ENCODE measurements at places on chromosomes 4 and X. TPM values are rescaled to one million over a fixed set of nuclear protein-coding genes. Genes with fewer than 3 reads are reported as not detected.

DNA sequence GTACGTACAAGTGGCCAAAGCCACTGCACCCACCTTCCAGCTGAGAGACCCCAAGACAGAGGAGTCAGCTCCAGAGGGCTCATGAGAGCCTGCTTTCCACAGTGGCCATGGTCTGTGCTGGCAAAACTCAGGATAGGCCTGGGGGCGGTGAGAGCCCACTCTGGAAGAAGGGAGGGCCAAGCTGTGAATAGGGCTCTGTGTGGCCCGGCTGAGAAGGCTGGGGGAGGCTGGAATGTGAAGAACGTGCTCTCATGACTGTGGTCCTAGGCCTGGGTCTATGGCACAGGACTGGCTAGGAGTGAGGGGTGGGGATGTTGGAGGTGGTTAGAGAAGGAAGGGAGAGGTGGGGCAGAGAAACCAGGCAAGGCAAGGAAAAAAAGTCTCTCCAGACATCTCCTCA lies 13.3 kb downstream of the STARD8 start:
- no peak for DNase-seq

- no peak for DNase-seq
These were observed 107.7 kb downstream of the APOOL start for GRCh38 chrX:85111347-85111746.

- DNase-seq, result no peak
These were observed 155.8 kb downstream of the RPA4 start for GRCh38 chrX:97039363-97040029.

DNA sequence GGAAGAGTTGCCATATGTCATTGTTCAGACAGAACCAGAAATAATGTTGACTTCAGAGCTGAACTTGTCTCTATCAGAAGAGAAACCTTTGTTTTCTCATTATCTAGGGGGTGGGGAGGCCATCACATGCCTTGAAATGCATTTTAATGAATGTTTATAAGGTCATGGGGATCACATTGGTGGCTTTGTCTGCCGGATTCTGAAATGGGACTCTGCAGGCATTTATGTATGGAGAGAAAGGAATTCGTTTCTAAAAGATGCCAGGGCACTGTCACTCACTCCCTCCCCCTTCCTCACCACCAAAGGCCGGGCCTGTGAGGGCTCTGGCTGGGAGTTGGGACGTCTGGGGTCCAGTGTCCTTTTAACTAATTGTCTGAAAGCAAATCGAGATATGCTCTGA lies 102.2 kb downstream of the MAMLD1 start:
- no peak for DNase-seq

GRCh38 chr4:89258506-89258905 lies 49.1 kb downstream of the GPRIN3 start:
- DNase-seq, result no peak

DNA sequence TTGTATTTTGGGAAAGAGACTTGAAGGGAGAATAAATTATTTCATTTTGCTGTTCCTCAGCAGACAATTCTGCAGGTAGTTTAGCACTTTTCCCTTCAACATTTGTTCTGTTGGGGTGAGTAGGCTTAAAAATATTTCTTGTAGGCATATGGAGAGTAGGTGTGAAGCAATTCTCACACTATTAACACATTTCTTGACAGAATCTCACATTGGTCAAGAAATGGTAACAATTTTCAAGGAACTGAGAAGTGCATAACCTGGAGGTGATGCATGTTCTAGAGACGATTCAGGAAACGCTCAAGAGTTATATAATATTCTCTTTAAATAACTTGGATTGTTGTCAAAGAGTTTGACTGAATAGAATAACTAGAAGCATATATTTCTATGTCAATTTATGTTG lies 658.2 kb downstream of the STIM2 start:
- DNase-seq, result no peak

DNA sequence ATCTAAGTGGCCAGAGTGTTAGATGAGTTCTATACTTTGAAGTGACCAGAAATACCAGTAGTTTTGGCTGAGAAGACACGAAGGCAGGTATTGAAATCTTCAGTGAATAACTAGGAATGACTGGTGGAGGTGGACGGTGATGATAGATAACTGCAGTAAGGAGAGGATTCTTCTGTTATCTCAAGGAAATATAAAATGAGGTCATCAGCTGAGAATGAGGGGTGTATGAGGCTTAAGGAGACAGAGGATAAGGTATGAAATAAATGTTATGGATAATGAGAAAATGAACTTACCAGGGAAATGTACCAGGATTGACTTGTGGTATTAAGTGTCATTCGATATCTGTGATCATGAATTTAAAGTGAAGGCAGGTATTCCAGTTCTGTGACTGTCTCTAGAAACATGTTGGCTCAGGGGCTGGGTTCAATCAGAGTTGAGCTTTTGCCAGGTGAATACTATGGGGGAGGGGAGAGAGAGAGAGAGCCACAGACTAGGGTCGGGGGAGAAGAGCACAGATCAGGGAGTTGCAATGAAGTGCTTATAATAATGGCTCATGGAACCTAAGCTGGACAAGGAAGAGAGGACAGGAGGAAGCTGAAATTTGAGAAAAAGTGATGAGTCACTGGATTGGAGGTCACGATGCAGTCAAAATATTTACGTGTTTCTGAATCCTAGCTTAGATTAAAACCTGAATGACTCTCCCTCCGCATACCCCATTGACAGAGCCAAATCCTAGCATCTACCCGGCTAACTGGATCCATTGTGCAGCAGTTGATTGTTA lies 37.5 kb upstream of the BRS3 start:
- DNase-seq, result no peak

DNA sequence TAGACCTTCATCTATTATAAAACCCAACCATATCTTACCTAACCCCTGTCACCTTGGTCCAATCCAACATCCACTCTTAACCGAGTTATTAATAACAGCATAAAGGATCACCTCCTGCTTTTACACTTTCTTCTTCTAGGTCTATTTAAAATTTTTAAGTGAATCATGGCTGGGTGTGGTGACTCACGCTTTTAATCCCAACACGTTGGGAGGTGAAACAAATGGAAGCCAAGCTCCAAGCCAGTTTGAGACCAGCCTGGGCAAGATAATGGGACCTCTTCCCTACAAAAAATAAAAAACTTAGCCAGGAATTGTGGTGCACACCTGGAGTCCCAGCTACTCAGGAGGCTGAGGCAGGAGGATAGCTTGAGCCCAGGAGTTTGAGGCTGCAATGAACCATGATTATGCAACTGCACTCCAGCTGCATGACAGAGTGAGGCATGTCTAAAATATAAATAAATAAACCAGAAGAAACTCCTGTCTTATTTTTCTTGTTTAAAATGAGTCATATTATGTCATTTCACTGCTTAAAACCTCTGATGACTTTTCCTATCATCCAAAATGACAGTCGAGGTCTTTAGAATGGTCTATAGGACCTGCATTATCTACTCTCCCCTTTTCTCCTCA lies 188.4 kb downstream of the GASK1B start:
- DNase-seq, result no peak

DNA sequence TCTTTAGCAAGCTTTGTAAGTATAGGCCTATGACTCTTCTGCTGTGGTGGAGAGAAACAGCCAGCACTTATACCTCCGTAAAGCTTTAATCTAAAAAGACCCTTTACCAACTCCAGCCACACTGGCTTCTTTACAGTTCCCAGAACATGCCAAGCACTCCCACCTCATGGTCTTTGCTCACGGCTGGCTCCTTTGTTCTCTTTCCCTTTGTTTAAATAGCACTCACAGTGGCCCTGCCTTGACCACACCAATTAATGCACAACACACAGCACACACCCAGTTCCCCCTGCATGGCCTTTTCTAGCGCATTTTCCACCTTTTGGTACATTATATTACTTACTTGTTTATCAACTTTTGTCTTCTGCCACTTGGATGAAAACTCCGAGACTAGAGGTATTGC lies 18.9 kb downstream of the PPID start:
- DNase-seq, result no peak

DNA sequence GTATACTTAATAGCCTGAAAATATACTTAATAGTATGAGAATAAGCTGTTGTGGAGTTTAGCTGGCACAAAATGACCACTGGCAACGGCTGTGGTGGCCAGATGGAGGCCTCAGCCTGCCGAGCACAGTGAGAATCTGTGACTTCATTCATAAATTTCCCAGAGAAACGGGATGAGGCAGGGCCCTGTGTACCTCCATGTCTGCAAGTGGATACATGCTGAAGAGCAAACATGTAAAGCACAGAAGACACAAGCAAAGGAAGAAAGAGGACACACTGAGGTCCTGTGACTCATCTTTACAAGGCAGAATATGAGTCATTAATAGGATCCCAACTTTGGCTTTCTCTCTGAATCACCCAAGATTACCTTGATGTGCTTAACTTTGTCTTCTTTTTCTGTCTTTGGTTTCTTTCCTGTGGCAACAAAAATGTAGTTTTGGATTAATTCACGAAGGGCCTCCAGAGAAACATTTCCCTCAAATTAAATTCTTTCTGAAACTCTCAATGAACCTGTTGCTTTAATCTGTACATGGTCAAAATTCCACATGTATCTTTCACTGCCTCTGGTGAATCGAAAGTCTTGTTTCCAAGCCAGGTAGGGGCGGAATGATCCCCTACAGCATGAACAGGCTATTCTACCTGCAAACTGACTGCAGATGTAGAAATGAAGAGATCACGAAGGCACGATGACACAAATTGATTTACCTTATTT lies 56.4 kb downstream of the IRF2 start:
- DNase-seq, result peak; percentile 89

- DNase-seq, result peak; percentile 2
These were observed 141.5 kb downstream of the RPS6KA6 start for GRCh38 chrX:84046403-84046984.

DNA sequence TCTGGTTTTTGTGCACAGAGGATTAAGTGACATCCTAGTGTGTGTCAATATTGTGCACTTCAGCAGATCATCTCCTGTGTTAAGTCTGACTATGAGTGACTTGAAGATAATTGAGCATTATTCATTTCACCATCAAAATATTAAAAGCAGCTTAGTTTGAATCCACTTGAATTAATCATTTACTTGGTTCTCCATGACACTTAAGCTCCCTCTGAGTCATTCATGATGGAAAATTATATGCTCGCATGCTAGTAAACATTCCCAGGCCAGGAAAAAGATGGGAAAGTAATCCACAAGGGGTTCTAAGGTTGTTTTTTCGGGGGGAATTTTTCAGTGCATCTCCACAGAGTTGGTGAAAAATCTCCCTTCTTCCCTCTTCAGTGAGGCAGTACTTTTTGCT lies 97.2 kb upstream of the EOLA2 start:
- peak; percentile 32 for DNase-seq

GRCh38 chr4:57037982-57038604 lies 59.4 kb downstream of the POLR2B start:
- peak; percentile 36 for DNase-seq

- peak; percentile 42 for DNase-seq
These were observed 169.9 kb downstream of the DCLK2 start for GRCh38 chr4:150248181-150248580.

DNA sequence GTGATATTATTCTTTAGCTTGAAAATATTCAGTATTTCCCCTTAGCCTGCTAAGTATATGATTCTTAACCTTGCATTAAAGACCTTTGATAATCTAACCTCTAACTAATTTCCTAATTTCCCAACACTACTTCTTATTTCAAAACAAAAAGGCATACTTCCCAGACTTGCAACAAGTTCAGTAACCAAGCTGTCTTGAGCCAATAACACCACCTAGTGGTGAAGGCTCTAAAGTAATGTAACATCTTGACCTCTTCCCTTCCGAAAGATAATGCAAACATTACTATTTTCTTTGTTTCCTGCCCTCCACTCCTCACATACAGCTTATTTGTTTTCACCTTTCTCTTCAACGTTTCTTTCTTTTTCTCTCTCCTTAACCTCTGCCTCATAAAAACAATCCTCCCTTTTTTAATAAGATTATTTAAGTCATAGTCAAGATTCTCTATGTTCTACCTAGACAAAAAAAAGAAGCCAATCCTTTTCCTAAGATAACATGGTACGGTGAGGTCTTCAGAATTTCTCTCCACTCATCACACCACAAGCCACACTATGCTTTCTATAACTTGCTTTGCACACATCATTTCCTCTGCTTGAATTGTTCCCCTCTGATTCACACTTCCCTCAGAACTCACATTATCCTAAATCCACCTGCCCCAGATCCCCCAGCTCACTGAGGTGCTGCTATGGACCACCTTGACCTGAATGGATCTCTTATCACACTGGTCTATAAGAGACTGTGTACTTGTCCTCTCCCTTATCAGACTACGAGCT lies 3.5 kb downstream of the FAT1 start:
- peak; percentile 57 for DNase-seq

- DNase-seq, result no peak
These were observed 146.3 kb downstream of the SHROOM3 start for GRCh38 chr4:76581077-76581962.

DNA sequence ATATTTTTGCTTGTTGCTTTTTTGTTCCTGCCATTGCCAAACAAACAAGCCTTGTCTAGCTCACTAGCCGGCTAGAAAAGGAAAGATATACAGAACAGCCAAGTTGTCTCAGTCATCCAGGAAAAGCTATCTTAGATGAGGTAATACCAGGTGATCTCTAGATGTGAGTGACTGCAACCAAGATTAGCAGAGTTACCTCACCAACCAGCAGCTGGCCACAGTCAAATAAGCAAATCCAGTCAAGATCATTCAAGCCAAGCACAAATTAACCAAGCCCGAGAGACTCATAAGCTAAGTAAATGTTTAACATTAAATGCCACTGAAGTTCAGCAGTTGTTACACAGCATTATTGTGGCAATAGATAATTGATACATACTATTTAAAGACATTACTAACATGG lies 108.6 kb downstream of the CENPC start:
- DNase-seq, result no peak

DNA sequence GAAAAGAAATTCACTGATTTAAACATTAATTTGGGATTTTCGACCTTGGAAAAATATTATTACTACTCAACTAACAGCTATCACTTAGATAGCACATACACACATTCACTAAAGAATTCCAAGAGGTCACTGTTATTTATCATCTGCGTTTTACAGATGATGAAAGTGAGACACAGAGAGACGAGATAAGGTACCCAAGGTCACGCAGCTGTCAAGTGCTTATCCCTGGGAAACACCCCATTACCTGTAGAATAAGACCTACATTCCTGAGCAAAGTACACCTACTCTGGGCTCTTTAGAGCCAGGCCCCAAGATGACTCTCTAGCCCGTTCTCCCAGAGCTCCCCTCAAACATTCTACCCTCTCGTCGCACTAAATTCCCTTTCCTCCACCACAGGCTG lies 48.6 kb downstream of the HAUS3 start:
- no peak for DNase-seq

- DNase-seq, result no peak
These were observed 368.6 kb upstream of the TENM3 start for GRCh38 chr4:181874602-181875001.

GRCh38 chr4:127778102-127778501 lies 4.0 kb upstream of the HSPA4L start:
- no peak for DNase-seq

Gene PLAC1
- 0.38 TPM for total RNA-seq

Gene AMBN
- 0.17 TPM for total RNA-seq

Gene ADH1B
- not detected for total RNA-seq

Gene TRAPPC2
- total RNA-seq, result 22.4 TPM

Gene HPGD
- total RNA-seq, result 1.3 TPM

Gene SLC7A11
- total RNA-seq, result 23.8 TPM

Measured in A172 (cell line).